ENCODE measurements at places on chromosomes 1 and 21.
A peak's percentile ranks its signal among the peaks of the same experiment; 100 is the strongest.

- no peak for DNase-seq
These were observed 112.1 kb downstream of the RUNX1 start for GRCh38 chr21:34936883-34937563.

- no peak for DNase-seq
These were observed 4.7 kb upstream of the CAPZB start for GRCh38 chr1:19489996-19490395.

GRCh38 chr1:38029081-38029681 is 16.6 kb downstream of the UTP11 start:
- DNase-seq: no peak

GRCh38 chr1:201385299-201385891 is 7.9 kb upstream of the TNNT2 start:
- DNase-seq: peak; percentile 4

GRCh38 chr1:163290025-163290640 is 31.6 kb upstream of the NUF2 start:
- DNase-seq: no peak

- DNase-seq: no peak
These were observed 386 bp upstream of the TSTD1 start for GRCh38 chr1:161039154-161039545.

- no peak for DNase-seq
These were observed 6.8 kb upstream of the CNIH3 start for GRCh38 chr1:224609333-224609732.

GRCh38 chr1:185080422-185080821 is 35.1 kb downstream of the RNF2 start:
- DNase-seq: no peak

DNA sequence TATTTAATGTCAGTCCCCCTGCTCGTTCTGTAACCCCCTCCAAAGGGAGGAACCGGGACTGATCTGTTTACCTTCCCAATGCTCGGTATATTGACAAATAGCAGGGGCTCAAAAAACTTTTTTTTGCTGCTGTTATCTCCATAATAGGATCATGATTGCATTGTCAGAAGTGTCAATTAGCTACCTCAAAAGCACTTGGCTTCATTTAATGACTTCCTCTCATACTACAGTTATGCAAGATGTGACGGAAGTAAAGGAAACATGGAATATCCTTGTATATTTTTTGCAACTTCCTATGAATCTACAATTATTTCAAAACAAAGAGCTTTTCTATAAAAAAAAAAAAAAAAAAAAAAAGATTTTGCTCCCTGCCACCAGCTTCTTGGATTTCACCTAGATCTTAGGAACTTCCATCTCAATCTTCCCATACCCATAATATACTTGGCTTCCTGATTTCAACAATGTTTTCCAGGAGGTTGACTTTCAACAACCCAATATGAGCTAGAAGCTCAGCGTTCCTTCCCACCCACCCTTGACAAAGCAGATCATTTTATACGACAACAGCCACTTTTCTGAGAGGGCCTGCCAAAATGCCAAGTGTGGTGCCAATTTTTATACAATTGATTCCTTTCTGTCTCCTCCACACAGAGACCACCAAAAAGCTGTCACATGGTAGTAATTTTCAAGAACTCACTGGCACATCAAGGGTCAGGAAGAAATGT is 71.7 kb downstream of the SETD4 start:
- no peak for DNase-seq

GRCh38 chr1:59199719-59200376 is 97.0 kb upstream of the FGGY start:
- no peak for DNase-seq

DNA sequence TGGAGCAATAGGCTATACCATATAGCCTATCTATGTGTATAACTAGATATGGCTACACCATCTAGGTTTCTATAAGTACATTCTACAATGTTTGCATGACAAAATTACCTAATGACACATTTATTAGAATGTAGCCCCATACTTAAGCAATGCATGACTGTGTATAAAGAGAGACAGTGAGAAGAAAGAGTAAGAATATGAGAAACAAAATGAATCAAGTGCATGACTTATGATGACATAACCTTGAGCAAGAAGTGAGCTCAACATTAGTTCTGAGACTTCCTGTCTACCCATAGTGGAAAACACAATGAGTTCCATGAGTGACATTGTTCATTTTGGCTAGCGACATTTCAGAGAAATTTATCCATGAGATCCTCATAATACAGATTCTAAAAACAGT is 10.1 kb downstream of the SLC44A5 start:
- DNase-seq: no peak

DNA sequence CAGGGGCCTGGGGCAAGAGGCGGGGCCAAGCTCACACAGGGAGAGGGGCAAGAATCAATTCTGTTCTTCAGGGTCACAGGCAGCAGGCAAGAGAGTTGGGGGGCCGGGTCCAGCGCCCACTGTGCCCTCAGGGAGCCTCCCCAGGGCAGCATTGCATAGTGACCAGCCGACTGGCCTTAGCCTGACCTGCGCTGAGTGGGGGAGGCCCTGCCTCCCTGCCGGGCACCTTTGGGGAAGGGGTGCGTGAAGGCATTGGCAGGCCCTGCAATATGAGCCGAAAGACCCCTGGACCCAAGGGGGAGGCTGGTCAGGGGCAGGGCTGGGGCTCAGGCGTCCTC is 12.2 kb downstream of the SCNN1D start:
- DNase-seq: no peak

- DNase-seq: no peak
These were observed 500.7 kb downstream of the LMO4 start for GRCh38 chr1:87829360-87829759.

GRCh38 chr1:229643996-229644745 is 18.1 kb downstream of the URB2 start:
- DNase-seq: no peak

DNA sequence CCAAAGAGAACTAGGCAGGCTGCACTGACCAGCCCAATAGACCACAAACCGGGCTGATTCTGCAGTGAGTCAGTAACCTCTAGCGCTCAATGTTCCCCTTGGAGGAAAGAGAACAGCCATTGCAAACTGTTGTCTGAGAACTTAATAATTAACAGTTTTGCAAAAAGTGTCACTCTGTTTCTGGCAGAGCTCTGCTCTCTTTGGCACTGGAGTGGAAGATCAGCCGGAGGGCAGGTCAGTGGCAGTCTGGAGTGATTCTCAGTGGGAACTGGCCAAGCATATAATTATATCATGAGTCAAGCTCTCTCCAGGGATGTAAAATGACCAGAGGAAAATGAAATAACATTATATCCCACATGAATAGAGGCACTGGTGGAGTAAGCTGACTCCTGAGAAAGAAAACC is 238.3 kb downstream of the HLX start:
- no peak for DNase-seq

DNA sequence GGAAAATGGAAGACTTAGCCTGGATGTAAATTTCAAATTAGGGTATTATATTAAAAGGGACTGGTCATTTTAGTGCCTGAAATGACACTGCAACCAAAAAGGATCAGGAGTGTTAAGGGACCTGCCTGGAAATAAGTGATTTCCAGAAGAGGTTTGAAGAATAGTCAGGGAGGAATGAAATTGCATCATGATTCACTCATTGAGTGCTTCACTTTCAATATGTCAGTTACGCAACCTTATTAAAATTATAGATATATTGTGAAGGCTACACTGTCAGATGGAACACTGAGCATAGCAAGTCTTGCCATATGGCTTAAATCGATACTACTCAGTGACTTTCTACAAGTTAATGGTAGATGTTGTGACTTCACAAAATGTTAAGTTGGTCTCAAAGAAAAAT is 275.2 kb upstream of the DPYD start:
- no peak for DNase-seq

GRCh38 chr21:23401278-23401677 is 2206.0 kb downstream of the MRPL39 start:
- DNase-seq: no peak

GRCh38 chr21:28767523-28767922 is 225.2 kb downstream of the LTN1 start:
- DNase-seq: no peak

DNA sequence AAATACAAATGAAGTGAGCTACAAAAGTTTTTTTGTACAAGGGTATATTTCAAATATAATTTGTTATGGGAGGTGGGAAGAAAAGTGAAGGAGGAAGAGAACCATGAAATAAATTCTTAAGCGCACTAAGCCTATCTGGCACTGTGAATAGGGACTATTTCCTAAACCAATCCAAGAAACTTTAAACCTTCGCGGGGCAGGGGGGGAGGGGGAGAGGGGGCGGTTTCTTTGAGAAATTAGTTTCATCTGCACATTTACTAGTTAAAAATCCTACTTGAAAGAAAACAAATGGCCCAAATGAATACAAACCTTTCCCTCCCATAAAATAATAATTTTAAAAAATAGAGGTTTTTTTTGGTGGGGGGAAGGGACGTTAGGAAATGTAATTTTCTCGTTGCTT is 364 bp downstream of the GOLPH3L start:
- no peak for DNase-seq

DNA sequence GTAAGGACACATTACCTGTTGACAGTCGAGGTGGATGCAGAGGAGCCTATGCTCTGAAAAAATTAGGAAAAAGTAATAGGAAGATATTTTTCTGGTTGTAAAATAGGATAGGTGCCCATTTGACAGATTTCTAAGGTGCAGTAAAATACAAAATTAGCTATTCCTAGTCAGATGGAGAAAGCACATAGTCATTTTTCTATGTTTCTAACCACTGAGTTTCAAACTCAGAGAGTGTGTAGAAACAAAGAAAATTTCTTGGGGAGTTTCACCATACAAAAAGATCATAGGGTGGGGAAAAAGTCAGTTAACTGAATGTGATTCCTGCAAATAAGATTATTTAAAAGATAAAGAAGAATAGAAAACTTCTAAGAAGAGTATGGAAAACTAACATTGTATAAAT is 666.9 kb downstream of the KCNT2 start:
- no peak for DNase-seq

- no peak for DNase-seq
These were observed 727.8 kb upstream of the ADAMTS5 start for GRCh38 chr21:27694667-27695066.

DNA sequence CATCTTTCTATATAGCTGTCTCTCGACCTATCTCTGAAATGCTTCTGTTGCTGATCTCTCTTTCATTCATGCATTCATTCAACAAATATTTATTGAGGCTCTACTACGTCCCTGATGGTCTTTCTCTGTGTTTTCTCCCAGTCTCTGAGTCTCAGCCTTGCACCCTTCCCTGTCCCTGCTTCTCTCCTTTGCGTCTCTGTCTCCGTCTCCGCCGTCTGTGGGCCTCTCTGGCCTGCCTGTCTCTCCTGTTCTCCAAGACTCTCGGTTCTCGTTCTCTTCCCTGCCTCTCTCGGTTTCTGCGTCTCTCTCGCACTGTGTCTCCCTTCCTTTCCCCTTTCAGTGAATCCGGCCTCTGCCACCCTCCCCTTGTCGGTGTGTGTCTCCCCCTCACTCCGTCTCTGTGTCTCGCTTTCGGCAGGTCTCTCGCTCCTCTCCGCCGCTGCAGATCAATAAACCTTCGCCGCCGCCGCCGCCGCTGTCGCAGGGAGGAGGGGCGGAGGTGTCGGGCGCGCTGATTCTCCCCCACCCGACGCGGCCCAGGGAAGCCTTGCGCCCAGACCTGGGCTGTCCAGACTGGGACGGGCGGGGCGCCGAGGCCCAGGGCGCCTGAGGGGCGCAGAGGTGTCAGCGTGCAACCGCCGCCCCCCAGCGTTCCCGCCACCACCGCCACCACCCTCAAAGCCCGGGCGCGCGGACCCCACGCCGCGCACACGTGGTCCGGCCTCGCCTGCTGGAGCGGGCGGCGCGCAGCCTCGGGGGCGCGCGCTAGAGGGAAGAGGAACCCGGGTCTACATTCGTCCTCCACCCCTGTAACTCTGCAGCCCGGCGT is 3.0 kb downstream of the EFNA3 start:
- DNase-seq: no peak

DNA sequence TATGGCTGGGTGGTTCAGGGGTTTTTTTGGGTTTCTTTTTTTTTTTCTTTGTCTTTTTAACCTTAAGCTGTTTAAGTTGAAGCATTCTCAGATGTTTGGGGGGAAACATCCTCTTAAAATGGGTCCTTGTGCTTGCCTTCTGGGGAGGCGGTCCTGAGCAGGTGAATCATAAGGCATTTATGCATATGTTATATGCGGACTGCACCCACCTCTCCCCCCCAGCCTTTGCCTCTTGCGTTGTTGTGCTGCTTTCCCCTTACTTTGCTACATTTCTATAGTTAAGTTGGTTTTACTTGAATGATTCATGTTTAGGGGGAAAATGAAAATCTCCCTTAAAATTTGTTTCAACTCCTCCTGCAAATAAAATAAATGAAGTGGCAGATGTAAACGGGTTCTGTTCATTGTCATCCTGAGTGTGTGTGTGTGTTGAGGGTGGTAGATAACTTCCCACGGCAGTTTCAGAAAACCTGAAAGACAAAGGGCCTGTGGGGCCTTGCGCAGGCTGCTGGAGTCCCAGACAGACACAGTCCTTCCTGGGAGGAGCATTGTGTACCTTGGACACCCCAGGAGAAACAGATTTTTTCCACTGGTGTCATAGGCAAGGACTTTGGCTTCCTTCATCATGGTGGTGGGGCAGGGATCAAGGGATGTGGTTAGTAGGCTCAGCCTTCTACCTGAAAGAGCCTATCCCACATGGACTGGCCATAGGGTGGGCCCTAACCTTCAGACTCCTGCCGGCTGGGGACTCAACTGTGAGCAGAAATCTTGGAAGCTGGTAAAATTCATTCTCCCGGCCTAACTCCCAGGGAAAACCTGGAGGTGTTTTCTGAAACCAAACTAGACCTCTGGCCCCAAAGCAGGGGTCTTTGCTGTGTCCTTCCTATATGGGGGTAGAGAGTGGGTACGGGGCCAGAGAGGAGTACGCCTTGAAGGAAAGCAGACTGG is 926 bp upstream of the SH3D21 start:
- no peak for DNase-seq

GRCh38 chr1:206467915-206468314 is 2.4 kb upstream of the IKBKE start:
- no peak for DNase-seq

GRCh38 chr1:180773210-180773865 is 139.4 kb upstream of the KIAA1614 start:
- DNase-seq: no peak

DNA sequence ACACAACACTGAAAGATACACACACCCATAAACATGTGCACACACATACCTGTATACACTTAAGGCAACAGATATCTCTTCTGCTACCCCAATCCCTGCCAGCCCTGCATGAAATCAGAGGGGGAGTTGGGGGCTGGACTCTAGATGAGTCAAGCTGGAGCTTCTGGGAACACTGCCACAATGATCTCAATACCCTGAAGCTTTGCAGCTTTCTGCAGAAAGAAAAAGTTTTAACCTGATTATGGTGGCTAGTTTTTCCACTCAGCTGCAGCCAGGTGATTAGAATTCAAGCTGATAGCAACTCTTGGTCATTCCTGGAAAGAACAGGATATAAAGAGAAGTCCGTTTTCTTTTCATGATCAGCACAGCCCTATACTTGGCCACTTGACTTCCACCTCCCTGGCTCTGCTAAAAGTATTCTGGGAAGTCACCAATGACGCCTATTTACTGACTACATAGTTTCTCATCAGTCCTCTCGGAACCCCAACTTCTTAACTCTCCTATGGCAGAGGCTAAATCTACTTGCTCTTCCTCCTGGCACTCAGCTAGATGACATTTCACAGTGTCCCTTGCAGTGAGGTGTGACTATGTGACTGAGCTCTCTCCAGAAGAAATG is 20.7 kb upstream of the DNASE2B start:
- no peak for DNase-seq

All from CD4-positive, alpha-beta memory T cell (primary cell).